ENCODE measurements at places on chromosomes 6 and 20.

GRCh38 chr6:38283734-38284362 is 355.9 kb downstream of the BTBD9 start:
- no peak for DNase-seq

DNA sequence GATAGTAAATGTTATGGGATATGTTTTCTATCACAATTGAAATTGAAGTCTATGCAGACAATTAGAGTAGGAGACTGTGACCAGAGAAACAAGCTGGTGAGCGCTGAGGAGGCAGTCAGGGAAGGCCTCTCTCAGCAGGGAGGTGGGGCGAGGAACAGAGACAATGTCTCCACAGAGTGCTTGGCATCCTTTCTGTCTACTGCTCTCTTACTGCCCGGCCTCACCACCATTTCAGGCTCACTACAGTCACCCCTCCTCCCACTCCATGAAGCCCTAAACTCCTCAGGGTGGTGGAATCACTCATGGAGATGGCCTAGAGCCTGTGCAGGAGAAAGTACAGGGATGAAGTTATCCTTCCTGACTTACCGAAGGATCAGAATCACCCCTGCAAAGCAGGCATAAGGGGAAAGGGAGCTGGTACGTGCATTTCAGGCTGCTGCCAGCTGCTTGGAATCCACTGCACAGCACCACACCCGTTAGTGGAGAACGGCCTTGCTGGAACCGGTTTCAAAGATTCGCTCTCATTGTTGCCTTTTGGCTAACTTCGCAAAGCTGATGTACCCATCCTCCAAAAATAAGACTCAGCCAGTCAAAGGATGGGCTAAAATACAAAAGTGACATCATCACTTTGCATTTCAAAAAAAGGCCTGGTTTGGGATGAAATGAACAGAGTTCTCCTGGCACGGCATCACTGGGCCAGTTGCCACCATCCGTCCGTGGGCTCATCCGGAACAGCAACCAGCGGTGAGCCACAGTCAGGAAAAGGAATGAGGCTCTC is 67.3 kb downstream of the SLC22A23 start:
- peak; percentile 69 for DNase-seq

DNA sequence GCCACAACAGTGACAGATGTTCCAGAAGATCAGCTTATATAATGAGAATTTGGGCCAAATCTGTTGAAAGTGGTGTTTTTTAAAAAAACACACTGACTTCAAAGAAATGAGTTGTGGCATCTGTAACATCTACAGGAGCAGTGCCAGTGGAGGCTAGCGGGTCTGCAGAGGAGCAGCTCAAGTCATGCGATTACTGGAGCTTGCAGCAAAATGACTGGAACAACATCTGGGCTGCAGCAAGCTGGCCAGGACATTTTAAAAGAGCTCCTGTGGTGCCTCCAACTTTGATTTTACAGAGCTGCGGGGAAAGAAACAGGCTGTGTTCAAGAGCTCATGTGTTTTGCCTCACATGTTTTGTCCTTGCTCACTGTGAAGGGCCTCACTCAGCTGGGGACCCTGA is 57.2 kb downstream of the TBX18 start:
- peak; percentile 30 for DNase-seq

DNA sequence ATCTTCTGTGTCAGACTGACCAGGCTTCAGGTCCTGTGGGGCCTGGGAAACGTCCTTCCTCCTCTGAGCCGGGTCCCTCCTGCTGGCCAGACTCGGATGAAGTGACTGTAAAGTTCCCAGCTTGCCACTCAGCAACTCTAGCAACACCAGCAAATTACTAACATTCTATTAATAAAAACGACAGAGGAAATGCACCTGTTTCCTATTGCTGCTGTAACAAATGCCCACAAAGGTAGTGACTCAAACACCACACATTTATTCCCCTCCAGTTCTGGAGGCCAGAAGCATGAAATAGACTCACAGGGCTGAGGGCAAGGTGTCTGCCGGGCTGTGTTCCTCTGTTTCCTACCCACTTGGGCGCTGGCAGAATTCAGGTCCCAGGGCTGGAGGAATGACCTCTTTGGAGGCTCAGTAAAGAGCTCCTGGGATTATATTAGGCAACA is 48.8 kb downstream of the CTCFL start:
- DNase-seq = no peak

Measured in right hindlimb (tissue), 1 donor.